Hypothalamus (tissue), 51 donors: ENCODE measurements at places on chromosomes 2 and 18.

DNA sequence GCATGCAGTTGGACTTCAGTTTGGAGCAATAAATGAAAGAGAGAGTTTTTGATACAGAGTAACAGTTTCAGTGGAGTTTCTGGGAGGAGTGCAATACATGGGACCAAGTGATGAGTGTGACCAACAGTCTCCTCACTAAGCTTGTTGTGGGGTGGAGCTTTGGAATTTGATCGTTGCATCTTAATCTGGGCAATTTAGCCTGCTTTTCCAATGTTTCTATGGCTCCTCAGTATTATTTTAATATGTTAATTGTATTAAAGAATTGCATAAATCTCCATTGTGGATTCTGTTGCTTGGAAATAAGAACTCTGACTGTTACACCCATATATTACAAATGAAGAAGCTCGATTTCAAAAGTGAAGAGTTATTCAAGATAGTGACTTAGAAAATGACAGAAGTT is 446.6 kb upstream of the LRATD1 start:
- no peak for DNase-seq

DNA sequence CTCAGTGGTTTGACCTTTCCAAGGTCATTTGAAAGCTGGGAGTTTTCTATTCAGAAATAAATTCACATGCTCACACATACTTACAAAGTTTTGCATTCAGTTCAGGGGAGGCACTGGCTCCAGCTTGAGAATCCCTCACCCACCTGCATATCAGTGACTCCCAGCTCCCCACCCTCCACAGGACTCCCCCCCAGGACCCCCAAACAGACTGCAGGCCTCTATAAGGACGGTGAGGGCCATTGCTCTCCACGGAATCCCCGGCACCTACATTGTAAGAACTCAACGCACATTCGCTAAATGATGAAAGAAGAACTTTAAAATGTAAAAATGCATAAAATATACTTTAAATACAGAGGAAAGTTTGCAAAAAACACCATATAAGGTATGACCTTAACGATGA is 97.2 kb upstream of the TEX51 start:
- DNase-seq, result no peak

DNA sequence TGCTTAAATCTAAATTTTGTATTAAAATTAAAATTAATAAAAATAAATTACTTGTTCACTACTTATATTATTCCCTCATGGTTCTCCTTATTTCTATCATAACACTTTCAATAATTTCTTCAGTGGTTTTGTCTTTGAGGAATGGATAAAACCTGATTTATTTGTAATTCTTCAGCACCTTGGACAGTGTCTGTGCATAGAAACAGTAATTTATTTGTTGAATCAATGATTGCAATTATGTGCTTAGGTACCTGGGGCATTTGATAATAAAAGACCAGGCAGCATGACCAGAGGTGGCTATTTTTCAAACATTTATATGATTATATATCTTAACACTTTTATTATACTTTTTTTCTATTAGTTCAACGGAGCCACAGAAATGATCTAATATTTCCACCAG is 1062.7 kb downstream of the DSC3 start:
- no peak for DNase-seq

DNA sequence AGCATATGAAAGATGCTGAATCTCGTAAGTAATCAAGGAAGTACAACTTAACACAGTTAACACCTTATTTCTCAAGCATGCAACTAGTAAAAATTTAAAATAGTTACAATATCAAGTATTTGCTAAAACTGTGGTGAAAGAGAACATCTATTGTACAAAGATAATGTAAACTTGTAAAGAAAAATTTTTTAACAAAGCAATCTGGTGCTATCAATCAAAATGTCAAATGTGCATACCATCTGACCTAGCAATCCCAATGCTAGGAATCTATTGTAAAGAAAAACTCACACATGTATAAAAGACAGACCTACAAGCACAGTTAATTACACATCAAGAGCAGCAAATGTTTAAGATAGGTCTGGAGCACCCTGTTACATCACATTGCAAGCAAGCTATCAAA is 90.1 kb downstream of the SLC66A3 start:
- DNase-seq, result no peak

DNA sequence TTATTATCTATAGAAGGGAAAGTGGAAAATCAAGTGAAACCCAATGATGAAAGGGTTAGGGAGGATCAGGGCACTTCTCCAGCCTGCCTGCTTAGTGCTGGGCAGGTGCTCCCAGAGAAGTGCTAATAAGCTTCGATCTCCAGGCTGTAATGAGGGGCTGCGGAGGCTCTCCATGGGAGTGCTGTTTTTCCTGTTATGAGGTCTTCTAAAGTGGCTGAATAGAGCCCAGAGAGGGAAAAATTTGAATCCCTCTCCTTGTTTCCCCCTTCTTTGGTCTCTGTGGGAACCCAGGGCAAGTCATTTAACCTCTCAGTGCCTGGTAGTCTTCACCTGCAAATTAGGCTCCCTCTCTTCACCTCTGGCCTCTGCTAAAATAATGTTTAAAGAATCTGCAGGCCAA is 351.7 kb upstream of the DCC start:
- no peak for DNase-seq

DNA sequence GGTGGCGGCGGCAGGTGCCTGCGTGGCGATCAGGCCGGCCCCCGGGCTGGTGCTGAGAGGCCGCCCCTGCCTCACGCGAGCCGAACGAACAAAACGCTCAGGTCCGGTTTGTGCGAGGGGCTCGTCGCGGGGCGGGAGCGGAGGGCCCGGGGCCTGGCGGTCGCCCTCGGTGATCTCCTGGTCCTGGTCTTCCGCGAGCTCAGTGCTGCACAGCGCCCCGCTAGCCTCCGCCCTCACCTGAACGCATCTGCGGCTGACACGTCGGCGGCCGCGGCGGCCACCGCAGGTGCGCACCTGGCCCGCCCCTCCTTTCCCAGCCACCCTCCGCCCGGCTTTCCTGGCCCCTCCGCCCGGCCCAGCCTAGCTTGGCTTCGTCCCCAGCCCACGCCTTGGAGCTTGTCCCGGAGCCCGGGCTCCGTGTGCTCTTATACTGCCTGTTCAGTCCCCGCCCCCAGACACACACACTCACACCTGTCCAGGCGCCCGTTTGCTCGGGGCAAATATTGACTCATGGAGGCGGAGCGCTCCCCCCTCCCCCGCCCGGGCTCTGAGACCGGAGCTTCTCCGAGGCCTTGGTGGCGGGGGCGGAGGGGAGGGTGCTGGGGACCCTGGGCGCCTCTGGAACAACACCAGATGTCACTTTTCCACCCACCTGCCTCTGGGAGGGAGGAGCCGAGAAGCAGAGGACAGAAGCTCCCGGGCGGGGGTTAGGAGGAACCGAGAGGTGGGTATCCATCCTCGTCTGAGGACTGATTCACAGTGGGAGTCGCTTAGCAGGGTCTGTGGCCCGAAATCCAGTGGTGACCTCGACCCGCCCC is 8.6 kb upstream of the CRYBA2 start:
- no peak for DNase-seq
